ENCODE measurements at places on chromosomes 12 and 14.

DNA sequence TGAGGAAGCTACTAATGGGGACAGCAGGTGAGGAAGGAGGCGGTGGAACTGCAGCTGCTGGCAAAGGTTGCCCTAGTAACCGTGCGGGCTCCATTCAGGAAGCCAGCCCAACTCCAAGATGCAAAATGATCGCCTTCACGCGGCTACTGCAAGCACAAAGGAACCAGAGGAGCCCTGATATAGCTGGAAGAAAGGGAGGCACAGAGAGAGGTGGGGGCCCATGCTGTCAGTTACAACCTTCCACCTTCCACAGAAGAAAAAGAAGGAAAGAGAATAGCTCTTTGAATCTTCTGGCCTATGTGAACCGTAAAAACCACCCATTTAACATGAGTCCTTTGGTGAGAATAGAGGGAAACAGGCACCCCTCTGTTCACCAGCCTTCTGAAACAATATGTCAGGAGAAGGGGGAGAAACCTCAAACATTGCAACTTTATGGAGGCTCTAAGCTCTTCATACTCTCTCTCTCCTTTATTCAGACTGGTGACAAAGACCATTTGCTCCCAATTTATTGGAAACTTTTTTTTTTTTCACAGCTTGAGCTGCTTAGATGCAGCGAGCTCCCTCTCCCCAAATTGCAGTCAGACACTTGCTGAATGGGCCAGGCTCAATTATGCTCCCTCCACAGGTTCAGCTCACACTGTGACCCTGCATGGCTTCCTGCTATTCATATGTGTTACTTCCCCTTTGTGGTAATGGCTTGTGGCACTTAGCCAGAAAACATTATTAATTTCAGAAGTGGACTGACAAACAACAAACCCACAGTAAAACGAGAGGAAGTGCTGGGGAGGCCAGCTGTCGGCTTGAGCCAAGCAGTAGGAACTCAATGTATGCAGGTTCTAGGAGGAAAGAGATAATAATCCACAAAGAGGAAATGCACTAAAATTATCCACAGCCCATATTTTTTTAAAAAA is 6.2 kb downstream of the DUSP6 start:
- DNase-seq = peak; percentile 76

- DNase-seq = no peak
Observed at GRCh38 chr14:41615011-41615595, 8.4 kb downstream of the LRFN5 start.

- no peak for DNase-seq
Observed at GRCh38 chr14:102511538-102511937, 2.0 kb upstream of the ANKRD9 start.

GRCh38 chr12:52585946-52586345 is 12.3 kb upstream of the KRT74 start:
- DNase-seq = no peak

- no peak for DNase-seq
Observed at GRCh38 chr12:89239534-89239933, 112.8 kb downstream of the DUSP6 start.

Measured in NCI-H510A (cell line).